ENCODE measurements at places on chromosomes 7 and 10.

DNA sequence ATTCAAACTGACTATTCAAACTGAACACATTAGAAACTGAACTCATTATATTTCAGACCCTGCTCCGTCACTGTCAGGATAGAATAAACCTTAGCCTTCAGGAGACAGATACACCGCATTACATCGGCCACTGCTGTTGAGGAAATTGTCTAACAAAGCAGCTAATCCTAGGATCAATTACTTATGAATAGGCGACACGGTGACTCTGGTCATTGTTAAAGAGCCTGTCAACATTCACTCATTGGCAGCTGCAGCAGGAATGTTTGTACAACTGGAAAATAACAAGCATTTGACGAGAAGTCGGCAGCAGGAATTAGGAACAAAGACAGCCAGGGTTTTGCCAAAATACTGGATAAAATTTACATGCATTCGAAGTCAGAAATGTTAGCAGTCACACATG is 112.0 kb upstream of the MKX start:
- DNase-seq, result no peak

GRCh38 chr10:86363184-86363832 is 3.3 kb downstream of the GRID1 start:
- DNase-seq, result no peak

DNA sequence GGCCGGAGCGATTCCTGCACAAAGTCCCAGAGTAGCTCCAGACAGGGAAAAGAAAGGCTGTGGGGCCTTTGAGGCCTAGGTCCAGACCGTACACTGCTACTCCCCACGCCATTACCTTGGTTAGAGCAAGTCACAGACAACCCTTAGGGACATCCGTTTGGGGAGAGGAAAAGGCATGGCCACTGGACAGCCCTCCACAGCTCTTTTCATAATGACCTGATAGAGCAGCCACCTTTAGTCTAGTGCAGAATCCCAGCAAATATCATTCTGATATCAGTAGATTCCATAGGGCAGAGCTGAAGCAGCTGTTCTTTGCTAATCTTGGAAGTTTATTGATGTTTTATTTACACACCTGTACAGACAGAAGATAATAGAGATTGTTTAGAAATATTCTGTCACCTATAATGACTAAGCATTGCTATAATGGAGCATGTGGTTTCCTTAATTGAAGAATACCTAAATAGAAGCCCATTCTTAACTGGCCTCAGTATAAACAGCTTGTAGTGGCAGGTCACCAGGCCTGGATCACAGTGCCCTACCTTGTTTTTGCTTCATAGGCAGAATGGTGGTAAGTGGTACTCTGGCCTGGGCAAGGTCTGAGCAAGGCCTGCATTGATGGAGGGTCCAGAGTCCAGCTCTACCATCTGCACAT is 27.9 kb downstream of the OGDH start:
- no peak for DNase-seq

DNA sequence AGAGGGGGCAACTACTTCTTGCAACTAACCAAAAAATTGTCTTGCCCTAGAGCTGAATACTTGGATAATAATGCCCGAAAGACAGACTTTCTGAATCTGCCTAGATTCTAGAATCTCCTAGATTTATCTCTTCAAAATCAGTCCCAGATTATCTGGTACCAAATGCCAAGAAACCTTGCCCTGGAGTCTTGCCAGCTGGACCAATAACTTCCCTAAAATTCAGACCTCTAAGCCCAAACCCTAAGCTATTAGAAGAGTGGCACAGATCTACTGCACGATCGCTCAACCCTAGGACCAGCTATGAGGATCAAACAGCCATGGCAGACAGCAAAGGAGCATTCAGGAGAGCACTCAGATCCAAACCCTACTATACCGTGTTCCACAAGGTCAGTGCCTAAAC is 45.0 kb downstream of the ARMH3 start:
- DNase-seq, result no peak

DNA sequence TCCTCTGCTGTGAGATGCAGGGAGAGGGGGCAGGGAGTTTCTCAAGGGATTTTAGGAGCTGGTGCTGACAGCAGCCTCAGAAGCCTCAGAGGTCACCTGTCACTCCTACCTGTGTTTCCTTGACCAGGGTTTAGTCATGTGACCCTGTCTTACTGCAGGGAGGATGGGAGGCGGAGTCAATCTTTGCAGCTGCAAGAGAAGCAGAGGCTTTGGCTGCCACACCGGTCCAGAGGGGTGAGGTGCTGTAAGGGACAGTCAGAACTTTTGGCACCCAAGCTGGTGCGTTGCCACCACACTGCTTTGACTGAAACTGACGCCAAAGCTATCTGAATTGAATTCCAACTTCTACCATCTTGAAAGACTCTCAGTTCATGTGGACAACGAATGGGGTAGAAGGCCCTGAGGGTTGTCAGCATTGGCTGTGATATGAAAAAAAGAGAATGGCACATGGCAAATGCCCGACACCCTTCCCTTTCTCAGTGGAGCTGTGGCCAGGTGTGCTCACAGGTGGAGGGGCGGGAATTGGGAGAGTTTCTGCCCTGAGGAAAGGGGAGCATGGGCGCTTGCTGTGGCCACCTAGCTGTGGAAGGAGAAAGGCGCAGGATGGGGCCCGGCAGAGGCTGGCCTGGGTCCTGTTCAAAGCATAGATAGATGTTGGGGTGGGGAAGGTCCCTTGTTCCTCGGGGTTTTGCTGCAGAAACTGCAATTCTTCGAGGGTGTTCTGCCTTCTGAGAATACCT is 69.3 kb downstream of the ARHGAP22 start:
- DNase-seq, result no peak

GRCh38 chr10:49292565-49293207 is 6.3 kb upstream of the C10orf71 start:
- DNase-seq, result no peak

GRCh38 chr10:14757394-14757793 is 17.3 kb downstream of the FAM107B start:
- DNase-seq, result no peak

DNA sequence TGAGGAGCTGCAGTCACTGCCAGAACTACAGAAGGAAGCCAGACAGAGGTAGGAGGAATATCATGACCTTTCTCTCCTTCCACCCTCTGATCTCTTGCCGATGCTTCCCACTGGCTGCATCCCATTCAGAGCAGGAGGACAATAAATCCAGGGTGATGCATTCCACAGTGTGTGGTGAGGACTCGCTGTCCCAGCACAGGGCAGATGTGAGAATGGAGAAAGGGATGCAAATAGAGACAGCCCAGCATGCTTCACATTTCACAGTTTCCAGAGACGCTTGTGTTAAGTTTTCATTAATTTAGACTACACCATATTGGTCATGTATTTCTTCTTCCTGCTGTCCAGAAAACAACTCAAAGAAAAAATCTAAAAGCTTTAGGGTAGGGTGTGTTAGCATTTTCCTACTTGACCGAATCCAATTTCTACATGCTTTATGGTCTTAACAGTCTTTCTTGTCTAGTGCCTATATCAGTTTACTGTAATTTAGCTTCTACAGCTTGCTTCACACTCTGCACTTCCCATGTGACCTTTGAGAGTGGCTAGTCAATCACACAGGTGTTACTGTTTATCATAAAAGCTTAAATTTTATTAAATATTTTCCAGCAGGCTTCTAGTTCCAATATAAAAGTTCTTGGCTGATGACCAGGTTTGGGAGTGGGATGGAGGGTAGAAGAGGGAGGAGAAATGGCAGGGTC is 155.6 kb downstream of the RAPGEF5 start:
- DNase-seq, result no peak

GRCh38 chr7:31885171-31885570 is 185.0 kb downstream of the PDE1C start:
- no peak for DNase-seq

- DNase-seq, result peak; percentile 69
Measured at GRCh38 chr10:121598263-121599249, at the start of gene FGFR2. Gene FGFR2, minus strand, starts transcription at chr10:121598444. Its CDS starts 4,627 bp downstream, at chr10:121593817.

DNA sequence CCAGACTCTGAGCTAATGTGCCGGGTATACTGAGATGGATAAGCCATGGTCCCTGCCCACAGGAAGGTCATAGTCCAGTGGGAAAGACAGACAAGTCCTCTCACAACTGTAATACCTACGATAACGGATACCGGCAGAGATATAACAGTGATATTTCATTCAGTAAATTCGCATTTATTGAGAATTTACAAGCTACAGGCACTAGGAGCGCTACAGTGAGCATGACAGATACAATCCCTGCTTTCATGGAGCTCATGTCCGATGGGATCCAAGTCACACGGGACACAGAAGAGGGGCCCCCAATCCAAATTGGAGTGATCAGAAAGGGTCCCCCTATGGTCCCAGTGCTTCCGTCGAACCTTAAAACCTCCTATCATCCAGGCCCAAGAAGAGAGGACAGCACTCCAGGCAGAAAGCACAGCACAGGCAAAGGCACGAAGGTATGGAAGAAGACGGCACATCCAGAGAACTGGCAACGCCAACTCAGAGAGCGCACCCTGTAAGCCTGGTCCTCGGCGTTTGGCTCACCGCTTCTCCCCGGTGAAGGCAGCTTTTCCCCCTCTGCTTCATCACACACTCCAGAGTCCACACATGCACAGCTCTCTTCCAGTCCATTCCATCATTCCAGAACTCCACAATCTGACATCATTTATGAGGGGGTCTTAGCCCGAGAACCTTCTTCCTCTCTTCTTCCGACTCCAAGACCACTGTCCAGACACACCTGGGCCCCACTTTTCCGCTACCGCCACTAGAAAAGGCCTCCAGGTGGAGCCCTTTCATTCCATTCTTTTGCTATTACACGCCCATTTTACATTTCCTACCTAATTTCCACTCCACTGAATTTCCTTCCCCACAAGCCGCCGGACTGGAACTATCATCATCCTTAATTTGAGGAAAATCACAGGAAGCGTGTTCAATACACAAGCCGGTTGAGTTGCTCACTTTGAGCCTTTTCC is 47.8 kb upstream of the NKX2-3 start:
- DNase-seq, result no peak

GRCh38 chr10:86803156-86803555 is 46.7 kb downstream of the BMPR1A start:
- no peak for DNase-seq

DNA sequence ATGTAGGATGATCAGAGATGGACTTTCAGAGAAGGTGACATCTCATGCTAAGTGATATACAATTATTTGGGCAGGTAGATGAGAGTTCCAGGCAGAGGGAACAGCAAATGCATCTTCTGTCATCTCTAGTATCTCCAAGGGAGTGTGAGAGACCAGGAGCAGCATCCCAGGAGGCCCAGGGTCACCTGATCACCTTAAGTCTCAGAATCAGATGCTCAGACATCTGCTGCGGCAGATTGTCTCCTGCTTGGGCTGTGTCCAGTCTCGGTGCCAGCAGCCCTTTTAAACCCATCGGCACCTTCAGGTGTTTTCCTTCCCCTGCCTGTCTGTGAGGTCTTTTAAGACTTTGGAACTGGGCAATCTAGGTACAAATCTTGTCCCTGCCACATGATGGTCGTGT is 690.6 kb downstream of the LRMDA start:
- no peak for DNase-seq

DNA sequence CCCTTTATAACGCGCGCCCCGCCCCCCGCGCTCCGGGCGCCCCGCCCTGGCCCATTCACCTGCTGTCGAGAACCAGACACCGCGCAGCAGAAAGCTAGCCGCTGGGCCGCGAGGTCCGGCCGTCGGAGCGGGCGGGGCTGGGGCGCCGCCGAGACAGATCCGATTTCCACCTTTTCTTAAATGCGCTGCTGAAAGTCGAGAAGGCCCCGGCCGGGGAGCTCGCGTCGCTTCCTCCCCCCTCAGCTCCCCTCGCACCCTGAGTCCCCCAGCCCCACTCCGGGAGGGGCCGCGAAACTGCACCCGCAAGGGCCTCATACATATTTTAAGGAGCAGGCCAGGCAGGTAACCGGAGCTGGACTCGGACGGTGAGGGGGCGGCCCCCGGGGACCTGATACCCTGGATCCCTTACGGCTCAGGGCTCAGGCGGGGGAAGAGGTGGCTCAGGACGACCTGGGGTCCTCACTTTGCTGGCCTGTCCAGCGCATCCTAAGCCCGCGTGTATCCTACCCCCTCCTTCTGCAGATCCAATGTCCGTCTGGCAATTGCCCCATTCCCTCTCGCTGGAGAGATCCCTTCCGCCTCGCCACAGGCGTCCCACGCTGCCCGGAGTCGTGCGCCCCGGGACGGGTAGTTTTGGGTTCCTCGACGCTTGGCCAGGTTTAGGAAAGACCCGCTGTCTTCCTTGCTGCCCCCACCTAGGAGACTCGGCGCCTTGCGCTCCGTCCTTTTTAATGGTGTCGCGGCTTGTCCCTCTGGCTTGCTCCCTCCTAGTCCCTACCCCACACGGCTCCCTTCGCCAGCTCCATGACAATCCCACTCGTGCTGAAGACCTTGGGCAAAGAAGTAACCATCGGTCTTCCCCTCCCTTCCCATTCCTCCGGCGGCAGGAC is 170.6 kb downstream of the UBE2H start:
- DNase-seq, result no peak

DNA sequence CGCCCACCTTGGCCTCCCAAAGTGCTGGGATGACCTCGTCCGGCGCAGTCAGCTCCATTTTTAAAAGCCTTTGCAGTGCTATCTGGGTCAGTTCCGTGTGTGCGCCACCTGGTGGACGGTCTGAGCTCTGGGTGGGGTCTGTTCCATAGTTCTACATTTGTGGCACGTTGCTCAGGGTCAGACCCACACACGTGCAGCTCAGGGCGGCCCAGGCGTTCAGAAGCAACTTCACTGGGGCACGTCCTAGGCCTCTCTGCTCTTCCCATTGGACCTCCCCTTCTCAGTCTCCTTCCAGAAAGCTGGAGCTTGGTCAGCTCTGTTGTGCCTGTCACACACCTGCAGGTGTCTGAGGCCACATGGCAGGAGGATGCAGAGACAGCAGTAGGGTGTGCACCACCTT is 137.9 kb downstream of the DNAJB6 start:
- DNase-seq, result peak; percentile 43

- no peak for DNase-seq
Measured at GRCh38 chr10:56633876-56634452, 272.9 kb upstream of the ZWINT start.

DNA sequence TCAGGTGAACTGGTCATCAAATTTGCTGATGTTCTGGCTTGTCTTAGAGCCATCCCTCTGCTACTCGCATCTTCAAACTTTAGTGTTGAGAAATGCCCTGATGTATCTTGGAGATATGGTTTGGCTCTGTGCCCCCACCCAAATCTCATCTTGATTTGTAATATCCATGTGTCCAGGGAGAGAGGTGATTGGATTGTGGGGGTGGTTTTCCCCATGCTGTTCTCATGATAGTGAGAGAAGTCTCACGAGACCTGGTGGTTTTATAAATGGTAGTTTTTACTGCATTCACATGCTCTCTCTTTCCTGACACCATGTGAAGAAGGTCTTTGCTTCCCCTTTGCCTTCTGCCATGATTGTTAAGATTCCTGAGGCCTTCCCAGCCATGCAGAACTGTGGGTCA is 74.0 kb upstream of the AFAP1L2 start:
- no peak for DNase-seq
